ENCODE measurements at places on chromosomes 7 and 10.

DNA sequence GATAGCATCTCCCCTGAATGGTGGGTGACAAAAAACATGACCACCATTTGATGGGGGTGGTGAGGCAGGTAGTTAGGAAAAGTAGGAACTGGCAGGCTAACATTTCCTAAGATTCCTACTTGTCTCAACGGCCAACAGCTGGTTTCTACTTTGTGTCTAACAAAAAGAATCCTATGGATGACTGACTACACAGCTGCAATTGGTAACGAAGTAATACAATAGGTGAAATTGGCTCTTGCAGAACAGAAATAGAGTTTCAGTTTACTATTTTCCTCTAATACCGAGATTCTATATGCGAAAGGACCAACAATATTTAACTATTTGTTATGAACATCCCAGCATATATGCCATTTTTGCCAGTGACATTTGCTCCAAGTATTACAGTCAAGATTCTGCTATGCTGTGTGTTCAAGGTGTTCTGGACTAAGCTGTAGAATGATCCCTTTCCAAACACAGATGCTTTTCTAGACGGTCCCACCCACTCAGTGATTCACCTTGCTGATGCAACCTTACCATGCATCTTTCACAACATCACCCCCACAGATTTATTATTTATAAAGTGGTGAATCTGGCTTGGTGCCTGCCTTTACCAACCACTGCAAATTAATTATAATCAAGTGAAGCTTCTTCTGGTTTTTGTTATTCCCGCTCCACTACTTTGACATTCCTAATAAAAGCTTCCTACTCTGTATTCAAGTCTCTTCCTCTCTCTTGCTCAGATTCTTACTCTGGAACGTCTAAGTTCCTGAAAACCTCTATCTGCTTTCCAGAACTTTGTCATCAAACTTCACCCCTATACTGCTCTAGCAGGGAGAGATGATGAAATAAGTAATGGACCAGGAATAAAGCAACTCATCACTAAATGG is 16.8 kb downstream of the BBIP1 start:
- peak; percentile 54 for DNase-seq

GRCh38 chr7:157005456-157006204 is 4.8 kb downstream of the MNX1 start:
- no peak for DNase-seq

GRCh38 chr10:80154626-80154977 is 22.1 kb downstream of the PLAC9 start:
- DNase-seq, result no peak

DNA sequence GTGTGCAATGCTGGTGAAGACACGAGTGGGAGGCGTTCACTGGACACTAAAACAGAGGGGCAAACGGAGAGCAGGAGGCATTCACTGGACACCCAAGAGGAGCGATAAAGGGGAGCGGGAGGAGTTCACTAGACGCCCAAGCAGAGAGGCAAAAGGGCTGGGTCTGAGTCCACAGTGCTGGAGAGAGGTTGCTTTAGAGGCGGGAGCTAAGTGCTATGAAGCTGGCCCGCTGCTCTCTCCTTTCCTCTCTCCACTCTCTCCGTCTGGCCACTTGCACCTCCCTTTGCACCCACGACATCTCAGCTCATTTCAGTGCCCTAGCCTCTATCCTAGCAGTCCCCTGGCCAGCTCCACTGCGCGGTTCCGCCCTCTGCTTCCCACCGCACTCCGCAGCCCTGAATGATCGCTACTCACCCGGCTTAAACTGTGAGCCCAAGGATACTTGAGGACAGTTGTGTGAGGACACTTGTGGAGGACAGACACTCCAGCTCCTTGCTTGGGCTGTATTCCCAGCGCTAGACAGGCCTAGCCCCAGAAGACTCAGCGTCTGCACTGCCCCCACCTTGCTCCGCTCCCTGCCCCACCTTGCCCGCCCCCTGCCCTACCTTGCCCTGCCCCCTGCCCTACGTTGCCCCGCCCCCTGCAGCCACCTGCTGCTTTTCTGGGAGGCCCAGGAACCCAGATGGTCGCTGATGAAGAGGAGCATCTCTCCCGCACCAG is 78.8 kb upstream of the CPXM2 start:
- no peak for DNase-seq

DNA sequence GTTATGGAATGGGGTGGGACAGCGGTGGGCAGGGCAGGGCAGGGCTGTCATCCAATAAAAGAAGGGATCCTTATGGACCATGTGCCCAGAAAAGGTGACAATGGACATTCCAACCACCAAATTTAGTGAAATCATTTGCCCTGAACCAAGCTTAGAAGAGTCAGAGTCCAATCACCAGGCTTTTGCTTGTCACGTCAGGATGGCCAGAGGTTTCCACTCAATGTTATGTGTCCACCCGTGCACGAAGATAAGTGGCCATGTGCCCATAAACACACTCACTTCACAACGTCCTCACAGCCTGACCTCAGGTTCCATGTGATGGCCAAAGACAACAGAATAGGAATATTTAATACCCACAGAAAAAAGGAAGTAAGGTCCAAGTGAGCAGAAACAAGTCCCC is 36.6 kb upstream of the PLPP4 start:
- DNase-seq, result no peak

DNA sequence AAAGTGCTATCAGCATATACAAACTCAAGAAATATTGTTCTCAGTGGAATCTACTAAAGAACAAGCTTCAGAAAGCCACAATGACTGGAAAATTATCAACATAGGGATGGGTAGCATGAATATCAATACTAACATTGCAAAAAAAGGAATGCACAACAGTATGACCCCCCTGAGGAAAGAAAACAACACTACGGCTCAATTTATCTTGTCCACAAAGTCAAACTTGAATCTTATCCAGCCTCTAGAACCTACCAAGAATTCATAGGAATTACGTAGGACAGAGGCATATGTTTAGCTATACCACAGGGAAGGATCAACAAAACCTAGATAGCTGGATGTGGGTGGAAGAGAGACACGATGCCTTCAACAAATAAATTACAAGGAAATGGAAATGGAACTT is 54.6 kb downstream of the AGMO start:
- DNase-seq, result no peak

- DNase-seq, result no peak
These were observed 551.5 kb downstream of the KCNMA1 start for GRCh38 chr10:77086081-77086480.

DNA sequence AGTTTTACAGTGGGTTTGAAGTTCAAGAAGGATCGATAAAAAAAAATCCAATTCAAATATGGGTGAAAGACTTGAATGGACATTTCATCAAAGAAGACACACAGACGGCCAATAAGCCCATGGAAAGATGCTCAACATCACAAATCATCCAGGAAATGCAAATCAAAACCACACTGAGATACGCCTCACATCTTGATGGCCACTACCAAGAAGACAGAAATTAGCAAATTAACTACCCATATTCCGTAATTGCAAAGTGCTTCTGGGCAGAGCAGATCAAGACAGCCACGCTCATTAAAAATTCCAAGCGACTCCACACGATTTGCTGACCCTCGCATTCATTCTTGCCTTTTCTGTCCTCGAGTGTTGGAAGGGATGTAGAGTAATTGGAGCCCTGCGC is 34.1 kb upstream of the PPP2R2D start:
- DNase-seq, result no peak

GRCh38 chr7:103870664-103871063 is 118.8 kb downstream of the RELN start:
- DNase-seq, result no peak

DNA sequence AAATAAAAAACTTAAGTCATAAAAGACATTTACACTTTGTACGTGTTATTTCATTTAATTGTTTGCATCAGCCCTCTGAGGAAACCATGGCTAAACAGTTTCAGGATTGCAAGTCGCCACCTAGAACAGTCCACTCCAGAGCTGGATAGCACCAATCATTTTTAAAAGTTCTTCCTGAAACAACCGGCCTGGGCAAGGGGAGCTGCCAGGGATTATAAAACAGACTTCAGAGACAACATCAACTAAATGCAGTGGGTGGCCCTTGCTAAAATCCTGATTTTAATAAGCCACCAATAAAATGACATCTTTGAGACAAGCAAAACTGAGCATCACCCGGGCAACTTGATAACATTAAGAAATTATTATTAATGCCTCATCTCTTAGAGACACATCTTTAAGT is 13.5 kb downstream of the DLG5 start:
- DNase-seq, result no peak

DNA sequence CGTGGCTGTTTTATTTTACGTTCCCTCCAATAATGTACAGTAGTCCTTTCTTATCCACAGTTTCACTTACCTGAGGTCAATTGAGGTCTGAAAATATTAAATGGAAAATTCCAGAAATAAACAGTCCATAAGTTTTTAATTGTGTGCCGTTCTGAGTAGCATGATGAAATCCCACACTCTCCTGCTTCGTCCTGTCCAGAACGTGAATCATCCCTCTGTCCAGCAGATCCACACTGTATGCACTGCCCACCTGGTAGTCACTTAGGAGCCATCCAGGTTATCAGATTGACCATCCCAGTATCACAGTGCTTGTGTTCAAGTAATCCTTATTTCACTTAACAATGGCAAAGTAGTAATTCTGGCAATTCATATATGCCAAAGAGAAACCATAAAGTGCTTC is 46.3 kb downstream of the STARD3NL start:
- DNase-seq, result no peak

GRCh38 chr7:116342125-116342524 is 131.8 kb downstream of the TES start:
- DNase-seq, result no peak

GRCh38 chr10:114715171-114715670 is 57.1 kb upstream of the ABLIM1 start:
- DNase-seq, result no peak

GRCh38 chr7:44094365-44094764 is 9.8 kb upstream of the AEBP1 start:
- no peak for DNase-seq

DNA sequence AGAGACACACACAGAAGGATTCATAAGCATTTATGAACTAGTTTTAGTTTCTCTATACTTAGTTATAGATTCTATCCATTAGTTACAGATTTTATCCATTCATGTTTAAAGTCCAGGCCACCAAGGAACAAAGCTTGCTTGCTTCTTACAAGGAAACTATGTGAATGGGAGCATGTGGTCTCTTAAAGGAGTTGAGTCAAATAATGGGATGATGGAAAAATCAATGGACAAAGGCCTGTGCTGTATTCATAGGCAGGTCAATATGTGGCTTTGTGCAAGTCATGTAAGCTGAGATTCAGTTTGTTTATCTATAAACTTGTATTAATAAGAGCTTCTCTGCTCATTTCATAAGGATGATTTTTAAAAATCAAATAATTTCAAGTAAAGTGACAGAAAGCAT is 172.8 kb upstream of the CDK1 start:
- no peak for DNase-seq

DNA sequence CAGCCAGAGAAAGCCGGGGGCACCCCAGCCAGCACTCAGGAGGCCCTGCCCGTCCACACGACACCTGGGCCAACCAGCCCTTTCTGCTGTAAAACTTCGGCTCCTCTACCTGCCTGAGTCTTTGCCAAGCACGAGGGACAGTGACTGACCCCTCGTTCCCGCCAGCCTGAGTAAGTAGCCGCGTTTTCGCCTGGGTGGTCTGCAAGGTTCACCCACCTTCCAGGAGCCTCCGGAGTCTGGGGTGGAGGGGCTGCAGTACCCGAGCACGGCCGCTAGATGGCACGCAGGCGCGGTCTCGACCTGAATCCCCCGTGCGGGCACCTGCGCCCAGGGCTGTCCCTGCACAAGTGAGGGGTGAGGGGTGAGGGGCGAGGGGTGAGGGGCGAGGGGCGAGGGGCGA is 192.7 kb downstream of the PTPRN2 start:
- peak; percentile 62 for DNase-seq

- DNase-seq, result no peak
These were observed 77.1 kb downstream of the SH2D4B start for GRCh38 chr10:80614576-80615416.

DNA sequence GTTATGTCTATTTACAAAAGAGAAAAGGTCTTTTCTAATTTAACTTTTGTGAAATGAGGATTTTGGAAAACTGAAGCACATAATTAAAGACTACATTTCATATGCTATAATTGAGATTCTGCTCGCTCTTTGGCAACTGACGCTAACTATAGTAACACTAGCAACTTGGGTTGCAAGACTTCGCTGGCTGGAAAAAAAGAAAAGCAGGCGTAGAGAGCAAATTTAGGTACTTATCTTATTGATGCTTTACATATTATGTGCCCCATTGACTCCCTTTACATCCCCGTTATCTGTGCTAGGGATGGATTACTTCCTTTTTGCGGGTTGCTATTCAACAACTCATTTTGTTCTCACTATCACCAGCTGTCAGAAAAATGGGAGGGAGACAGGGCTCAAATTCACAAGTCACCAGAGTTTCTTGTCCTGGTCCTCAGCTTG is 10.5 kb downstream of the SEMA3C start:
- DNase-seq, result no peak

DNA sequence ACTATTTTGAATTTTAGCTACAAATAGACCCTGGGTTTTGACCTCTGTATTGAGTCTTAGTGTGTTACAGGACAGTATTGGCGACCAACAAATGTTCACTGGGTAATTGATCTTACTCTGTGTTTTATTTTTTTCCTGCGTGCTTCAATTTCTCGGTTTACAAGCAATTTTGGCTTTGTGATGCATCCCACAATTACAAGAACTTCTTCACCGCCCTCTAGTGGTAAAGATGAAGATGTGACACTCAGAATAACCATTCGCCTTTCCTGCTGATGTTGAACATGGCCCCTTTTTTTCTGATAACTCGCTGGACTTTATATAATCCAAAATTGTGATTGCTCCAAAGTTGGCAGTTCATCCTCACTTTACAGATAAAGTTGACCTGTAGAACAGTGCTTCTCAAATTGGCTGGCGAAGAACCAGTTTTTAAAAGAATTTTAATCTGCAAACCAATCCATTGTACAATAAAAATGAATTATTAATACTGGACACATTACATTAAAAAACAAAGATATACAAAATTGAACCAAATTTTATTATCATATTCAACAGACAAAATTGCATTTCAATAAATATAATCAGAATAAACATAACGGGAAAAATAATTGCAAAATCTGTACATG is 20.2 kb upstream of the SMC3 start:
- DNase-seq, result peak; percentile 85

GRCh38 chr7:29977886-29978651 is 11.5 kb downstream of the SCRN1 start:
- peak; percentile 68 for DNase-seq

GRCh38 chr7:137932881-137933269 is 69.0 kb downstream of the CREB3L2 start:
- peak; percentile 19 for DNase-seq

DNA sequence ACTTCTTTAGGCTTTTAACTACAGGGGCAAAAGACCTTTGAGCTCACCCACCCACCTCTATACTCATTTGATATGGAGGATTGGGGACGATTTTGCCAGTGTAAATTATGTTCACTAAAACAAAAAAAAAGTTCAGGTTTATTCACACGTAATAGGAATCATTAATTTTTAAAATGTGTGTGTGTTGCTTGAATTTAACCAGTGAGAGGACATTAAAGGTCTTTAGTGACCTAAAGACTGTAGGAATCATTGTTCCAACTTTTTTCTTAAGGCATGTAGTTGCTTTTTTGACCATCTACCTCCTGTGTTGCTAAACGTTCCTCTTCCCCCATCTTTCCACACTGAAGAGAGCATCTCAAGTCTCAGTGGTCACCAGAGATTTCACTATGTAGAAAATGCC is 1.1 kb downstream of the SSBP1 start:
- DNase-seq, result no peak

All from DMS53 (cell line).